ENCODE measurements at places on chromosomes 1 and 21.
A peak's percentile ranks its signal among the peaks of the same experiment; 100 is the strongest.

DNA sequence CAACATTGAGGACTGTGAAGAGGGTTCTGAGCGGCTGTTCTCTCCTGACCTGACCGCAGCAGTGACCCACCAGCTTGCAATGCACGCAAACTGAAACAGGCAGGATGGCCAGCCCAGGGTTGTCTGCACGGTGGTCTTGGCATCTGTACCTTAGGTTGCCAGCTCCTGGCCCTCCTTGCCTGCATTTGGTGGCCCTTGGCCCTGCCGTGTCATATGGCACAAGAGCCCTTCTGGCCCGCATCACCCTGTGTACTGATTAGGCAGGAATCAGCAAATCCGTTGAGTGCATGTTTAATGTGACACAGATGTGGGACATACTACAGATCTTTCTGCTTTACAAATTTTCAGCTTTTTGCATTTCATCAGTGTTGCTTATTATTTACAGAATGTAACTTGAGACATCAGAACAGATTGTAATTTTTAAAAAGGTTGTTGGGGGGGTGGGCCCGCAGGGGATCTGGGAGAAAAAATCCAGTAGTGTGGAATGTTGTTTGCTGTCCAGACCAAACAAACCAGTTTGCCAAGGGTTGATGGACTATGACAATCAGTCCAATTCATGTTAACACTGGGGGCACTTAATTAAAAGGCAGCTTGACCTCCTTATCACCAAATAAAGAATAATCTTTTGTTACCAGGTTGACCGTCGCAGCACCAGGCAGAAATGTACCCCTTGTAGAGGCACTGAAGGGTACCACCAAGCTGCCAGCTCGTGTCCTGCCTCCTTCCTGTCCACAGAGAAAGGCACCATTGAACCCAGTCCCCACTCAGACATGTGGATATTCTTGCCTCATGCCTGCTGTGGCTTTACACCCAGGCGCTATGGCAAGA is 132.6 kb downstream of the DHRS3 start:
- DNase-seq, result no peak

GRCh38 chr1:186884251-186884650 is 55.5 kb downstream of the PLA2G4A start:
- no peak for DNase-seq

- DNase-seq, result no peak
These were observed 145.1 kb downstream of the NPHP4 start for GRCh38 chr1:5847013-5847659.

- no peak for DNase-seq
These were observed 39.6 kb upstream of the KANK4 start for GRCh38 chr1:62358665-62359373.

DNA sequence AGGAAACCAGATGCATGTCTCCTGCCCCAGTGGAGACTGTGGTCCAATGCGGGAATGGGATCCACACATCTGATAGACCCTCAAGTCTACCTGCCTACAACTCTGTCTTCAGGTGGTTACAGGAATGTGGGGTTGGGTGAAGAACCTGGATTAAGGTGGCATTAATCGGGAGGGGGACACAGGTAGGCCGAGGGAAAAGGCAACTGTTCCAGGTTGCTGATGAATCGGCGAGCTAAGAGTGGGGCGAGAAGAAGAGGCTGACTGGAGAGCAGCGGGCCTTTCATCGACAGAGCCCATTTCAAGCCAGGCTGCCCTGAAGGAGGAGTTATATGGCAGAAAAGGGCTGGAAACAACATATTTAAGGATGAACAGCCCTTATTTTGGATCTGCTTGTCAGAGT is 836 bp downstream of the CD2 start:
- DNase-seq, result no peak

- DNase-seq, result peak; percentile 78
These were observed 1.0 kb upstream of the ATP2B4 start for GRCh38 chr1:203625628-203626019.

- DNase-seq, result no peak
These were observed 31.3 kb upstream of the RUNX3 start for GRCh38 chr1:24961334-24961733.

DNA sequence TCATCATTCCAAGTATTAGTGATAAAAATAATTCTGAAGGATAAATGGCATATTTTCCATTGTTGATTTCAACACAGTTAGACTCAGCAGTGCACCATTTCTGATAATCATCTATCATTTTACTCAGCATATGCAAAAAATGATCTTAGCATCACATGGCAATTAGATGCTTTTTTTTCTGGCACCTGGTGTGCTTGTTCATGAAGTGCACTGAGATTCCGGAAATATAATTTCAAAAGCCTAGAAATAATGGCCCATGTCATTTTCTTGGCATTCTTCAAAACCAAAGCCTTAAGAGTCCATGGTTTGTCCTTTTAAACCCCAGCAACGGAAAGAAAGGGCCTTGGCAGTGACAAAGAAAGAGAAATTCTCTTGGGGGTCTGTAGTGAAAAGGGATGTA is 278.8 kb downstream of the KIF26B start:
- DNase-seq, result no peak

- no peak for DNase-seq
These were observed 12.8 kb upstream of the RIPK4 start for GRCh38 chr21:41779659-41780058.

DNA sequence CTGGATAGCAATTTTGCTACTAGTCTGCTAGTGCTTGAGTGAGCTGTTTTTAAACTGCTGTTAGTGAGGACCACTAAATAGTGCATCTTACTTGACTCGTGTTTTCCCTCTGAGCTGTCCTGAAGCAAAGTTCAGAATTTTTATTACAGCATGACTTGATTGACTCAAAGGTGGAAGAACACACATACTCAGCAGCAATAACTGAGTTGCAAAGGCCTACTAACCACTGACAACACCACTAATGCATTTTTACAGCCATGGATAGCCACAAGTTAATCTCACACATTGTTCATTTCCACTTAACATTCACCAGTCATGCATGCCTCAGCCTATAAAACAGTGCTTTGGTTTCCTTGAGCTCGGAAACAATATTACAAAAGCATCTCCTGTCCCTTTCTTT is 148.7 kb downstream of the RUNX1 start:
- no peak for DNase-seq

DNA sequence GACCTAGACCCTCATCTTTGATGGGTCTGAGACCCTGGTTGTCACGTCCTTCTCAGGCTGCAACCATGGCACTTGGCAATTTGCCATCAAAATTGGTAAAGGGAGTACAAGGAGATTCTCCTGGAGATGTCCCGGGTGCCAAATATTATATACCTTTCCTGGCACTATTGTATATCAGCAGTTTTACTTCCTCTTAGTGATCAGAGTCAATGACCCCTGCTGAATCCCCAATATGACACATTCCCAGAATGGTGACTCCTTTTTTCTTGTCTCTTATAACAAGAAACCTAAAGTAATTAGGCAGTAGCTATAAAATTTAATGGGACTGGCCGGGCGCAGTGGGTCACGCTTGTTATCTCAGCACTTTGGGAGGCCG is 39.6 kb upstream of the CDC42BPA start:
- no peak for DNase-seq

DNA sequence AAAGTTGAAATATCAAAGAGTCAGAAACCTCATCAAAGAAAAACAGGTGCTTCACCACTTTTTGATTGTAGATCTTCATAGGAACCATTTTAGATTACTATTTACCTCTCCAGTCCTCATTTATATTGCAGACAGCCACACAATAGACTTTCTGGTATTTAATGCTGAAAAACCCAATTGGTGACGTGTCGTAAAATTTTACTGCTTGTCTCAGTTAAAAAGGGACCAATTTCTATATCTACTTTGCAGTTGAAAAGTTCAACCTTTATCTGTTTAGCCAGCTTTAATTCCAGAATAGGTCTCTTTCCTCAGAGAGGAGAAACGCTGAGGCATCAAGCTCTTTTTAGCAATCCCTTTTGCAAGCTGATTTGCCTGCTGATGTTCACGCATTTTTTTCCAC is 1722.4 kb downstream of the PLA2G4A start:
- DNase-seq, result no peak

- no peak for DNase-seq
These were observed 290.0 kb upstream of the RUNX1 start for GRCh38 chr21:35338881-35339632.

DNA sequence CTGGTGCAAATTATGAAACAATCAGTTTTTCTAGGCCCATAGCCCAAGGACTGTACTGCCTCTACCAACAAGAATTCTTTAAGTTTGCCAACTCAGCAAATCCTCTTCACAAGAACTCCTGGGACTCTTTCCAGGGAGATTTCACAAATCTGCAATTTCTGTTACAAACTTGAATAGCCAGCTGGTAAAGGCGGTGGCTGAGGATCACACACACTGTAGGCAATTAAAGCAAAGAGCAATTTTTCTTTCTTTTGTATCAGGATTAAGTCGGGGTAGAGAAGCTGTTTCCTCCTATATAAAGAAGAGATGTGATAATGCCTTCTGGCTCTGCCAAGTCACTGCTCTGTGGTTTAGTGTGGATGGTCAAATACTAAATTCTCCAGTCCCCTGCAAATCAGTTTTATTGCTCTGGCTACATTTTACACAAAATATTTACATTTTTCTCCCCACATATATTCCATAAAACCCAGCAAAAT is 1.7 kb downstream of the ALDH9A1 start:
- DNase-seq, result peak; percentile 20

- DNase-seq, result no peak
These were observed 2.4 kb upstream of the KISS1 start for GRCh38 chr1:204198348-204199340.

DNA sequence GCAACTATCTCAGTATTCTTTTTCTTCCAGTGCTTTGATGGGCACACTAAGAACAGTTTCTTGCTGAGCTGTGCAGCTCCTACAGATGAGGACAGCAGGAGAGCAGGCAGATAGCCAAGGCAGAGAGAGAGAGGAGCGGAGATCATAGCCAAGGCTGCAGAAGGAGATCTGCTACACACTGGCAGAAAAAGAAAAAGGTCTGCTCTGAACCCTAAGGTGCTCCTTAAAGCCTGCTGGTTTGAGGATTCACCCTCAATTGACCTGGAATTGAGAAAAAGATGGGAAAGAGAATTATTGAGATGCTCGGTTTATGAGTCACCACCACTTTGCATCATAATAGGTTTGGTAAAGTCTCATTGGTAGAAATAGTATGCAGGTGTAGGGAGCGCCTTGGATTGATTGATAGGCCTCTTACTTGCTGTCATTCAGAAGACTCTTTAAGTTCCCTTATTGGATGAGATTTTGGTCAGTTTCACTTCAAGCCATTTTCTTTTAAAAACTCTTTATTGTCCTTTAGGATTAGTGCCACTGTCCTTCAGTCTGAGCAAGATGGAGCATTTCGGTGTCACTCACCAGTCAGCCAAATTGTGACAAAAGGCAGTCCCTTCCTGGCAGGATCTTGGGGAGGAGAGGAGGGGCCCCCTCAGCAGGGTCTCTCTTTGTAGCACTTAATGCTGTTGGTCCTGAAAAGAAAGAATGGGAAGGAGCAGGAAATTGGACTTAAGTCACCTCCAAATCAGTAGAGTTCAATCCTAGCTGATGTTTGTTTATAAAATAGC is 685.0 kb downstream of the ADGRL2 start:
- DNase-seq, result no peak

DNA sequence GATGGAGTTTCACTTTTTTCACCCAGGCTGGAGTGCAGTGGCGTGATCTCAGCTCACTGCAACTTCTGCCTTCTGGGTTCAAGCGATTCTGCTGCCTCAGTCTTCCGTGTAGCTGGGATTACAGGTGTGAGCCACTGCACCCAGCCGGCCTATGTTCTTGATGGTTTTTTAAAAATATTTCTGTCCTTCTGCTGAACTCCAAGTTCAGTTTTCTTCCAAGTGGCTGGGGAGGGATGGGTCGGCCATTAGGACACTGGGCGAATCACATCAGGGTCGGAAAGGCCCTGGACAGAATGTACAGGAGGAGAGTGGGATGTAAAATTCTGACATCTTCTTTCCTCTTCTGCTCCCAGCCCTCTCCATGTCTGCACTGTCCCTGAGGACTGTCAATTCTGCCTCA is 289.6 kb downstream of the PTPRU start:
- no peak for DNase-seq

- DNase-seq, result no peak
These were observed 112.6 kb downstream of the PLD5 start for GRCh38 chr1:242411901-242412300.

DNA sequence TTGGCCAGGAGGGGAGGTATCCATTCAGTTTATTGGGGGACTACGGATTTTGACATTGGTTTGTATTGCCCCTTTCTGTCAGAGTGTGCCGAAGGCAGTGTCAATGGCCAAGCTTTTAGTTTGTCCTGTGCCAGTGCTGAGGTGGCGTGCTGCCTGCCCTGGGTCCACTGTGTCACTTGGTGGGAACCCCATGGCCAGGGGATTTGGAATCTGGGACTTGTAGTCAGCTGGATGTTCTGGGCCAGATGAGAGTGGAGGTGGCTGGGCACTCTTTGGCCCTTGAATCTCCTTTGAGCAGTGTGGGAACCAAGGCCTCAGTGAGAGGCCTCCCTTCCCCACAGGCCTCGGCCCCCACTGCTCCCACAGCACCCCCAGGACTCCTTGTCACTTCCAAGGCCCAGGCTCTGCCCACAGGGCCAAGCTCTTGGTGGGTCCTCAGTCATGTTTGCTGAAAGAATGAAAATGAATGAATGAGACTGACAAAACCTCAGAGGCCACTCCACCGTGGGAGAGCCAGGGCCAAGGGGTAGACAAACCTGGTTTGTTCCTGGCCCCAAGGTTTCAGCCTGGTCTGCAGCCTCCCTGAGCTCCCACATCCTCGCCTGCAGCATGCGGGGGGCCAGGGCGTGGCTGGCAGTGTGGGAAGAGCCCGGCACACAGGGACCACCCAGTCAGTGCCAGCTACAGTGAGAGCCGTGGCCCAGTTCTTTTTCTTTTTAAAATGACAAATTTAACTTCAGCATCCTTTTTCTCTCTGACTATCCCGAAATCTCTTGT is 412.2 kb downstream of the MATN1 start:
- no peak for DNase-seq
